ENCODE measurements at places on chromosomes 16 and 17.

DNA sequence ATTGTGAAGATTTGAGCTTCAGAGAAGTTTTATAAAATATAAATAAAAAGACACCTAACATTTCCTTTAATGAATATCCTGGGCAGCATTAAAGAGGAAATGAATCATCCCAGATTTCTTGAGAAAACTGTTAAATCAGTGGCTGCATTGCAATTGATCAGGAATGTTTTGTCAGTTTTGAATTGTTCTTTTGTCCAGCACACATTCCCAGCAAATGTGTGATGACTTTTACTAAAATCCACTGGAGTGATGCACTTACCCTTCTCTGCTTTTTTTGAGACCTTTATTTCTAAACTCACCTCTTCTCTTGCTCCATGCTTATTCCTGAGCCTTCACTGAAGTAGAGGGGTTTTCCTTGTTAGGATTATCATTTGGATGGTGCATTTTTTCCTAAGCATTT lies 1307.2 kb downstream of the CDH8 start:
- no peak for DNase-seq

GRCh38 chr17:17824119-17824782 lies 12.5 kb downstream of the SREBF1 start:
- DNase-seq, result no peak

DNA sequence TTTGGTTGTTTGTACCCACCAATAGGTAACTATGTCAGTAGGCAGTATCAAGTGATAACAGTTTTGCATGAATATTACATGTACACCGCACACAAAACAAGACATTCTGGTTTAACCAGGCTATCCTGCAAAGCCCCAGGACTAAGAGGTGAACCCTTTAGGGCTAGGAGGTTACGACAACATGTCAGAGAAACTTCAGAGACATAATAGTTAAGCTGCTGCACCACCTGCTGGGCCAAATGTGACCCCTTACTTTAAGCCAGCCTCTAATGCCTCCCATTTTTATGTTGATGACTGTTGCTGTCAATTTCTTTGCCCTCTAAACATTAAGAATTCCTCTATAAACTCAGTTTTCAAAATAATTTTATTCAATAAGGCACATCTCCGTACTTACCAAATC lies 15.4 kb downstream of the SRP68 start:
- no peak for DNase-seq

- DNase-seq, result no peak
Measured at GRCh38 chr17:74089869-74090464, 113.5 kb upstream of the RPL38 start.

- DNase-seq, result no peak
Measured at GRCh38 chr17:39235555-39236449, 10.1 kb upstream of the STAC2 start.

DNA sequence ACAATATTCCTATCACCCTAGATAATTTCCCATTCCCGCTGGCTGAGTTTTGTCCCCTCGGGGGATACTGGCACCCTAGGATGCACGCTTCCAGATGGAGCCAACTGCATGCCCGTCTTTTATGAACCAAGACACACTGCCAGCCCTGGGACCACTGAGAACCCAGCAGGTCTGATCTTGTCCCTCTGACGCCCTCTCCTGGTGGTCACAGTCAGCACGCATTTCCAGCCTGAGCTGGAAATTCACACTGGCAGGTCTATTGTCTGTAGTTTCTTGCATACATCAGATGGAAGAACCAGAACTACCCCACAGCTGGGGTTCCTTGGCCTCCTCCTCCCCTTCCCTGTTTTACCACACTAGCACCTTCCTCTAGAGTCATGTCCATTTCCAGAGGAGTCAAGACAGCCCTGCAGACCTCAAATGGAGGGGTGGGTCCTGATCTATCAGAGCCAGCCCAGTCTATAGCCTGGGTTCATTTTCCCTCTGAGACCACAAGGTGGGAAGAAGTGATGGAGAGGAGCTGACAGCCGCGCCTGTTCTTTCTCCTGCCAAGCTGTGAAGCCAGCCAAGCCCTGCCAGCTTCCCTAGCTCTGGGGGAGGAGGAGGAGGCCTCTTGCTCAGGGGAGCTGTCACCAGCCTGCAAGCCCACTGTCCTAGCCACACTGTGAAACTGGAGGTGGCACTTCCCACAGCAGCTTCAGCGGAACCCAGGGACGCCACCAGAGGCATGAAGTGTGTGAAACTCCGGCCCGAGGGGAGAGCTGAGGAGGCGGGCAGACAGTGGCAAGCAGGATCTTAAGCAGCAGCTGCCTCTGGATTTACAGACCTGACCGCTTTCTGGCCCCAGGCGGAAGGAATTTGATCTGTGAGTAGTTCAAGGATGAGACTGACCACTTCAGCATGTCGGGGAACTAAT lies 29.3 kb downstream of the MXRA7 start:
- DNase-seq, result peak; percentile 20

DNA sequence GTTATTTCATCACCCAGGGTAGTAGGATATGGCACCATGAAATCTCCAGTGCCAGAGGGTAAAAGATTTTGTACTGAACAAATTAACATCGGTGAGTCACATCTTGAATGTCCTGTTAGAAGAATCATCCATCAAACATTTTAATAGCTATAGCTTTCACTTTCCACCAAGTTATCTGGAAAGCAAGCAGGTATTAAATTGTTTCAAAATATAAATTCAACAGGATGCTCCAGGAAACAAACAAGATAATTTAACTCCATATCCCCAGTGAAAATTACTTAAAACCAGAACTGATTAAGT lies 2.4 kb downstream of the VEZF1 start:
- no peak for DNase-seq

DNA sequence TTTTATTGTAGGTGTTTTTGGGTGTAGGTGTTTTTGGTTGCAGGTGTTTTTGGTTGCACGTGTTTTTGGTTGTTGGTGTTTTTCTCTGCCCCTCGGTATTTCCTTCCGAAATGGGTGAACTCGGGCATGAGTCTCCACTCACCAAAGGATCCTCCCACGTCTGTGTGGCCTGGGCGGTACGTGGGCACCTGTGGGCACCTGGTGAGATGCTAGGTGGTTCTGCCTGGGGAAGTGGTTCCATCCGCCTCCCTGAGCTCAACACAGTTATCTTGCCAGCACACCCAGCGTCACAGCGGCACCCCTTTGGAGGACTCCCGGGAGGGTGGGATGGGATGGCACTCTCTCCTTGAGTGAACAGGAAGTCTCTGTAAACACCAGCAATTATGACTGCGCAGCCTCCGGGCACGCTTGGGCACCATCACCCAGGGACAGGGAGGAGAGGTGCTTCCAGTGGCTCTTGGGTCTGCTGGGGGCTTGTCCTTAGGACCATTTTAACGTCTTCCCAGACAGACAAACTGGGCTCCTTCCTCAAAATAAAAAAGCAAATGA lies 29.8 kb downstream of the COX4I1 start:
- no peak for DNase-seq

DNA sequence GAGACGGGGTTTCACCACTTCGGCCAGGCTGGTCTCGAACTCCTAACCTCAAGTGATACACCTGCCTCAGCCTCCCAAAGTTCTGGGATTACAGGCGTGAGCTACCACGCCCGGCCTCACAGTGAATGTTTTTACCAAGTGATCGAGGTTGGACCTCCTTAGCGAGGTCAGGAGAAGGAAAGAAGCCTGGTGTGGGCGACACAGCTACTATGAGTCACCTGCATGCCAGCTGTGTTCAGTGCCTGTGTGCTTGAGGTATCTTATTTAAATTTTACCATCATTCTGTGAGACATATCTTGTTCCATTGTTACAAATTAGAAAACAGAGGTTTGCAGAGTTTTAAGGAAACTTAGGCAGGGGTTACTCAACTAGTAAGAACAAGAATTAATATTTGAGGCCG lies 174.8 kb upstream of the DYNLRB2 start:
- DNase-seq, result no peak

- no peak for DNase-seq
Measured at GRCh38 chr17:56597495-56597990, 4.0 kb downstream of the NOG start.

DNA sequence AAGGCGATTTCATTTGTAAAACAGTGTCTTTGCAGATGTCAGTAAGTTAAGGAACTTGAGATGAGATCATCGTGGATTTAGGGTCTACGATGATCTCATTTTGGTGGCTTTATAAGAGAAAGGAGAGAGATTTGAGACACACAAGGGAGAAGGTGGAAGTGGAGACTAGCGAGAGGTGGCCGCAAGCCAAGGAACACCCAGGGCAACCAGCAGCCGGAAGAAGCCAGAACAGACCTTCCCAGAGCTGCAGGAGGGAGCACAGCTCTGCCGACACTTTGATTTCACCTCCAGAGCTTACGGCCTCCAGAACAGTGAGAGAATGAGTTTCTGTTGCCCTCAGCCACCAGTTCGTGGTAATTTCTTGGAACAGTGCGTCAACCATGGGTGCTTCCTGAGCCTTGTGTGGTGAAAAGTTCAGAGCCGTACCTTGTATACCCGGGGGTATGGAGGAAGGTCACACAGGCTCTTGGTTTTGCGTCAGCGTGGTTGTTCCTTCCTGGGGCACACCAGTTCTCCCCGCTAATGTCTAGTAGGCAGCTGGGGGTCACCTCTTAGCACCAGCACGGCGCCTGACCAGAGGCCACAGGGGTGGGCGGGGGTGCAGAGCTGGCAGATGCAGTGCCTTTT lies 12.9 kb upstream of the SEC14L1 start:
- DNase-seq, result no peak

DNA sequence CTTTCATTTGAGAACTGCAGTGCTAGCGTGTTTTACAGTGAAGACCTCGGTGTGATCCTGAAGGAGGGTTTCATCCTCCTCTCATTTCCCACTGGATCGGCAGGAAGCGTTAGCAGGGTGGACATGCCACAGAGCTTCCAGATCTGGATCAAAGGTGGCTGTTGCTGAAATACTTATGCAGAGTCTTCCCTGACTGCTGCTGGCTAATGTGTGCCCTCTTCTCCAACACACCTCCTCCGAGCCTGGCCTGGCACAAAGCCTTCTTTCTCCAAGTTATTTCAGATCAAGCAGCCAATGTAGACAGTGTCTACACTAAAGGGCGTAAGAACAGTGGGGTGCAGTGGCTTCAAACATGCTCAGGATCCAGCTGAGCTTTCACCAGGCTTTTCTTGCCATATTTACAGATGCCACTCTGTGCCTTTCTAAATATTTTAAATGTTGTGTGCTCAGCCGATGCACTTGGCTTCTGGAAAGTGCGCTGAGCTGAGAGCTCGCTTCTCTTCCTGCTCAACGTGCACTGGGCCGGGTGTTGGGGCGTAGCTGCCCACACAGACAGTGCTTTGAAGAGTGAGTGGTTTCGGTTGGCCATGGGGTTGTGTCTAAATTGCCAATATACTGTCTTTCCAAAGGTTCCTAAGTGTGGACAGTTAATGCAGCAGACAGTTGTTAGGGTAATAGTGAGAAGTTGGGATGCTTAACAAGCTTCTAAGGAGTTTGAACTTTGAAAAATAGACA lies 2.1 kb downstream of the ZNF750 start:
- DNase-seq, result no peak

GRCh38 chr16:3610698-3611145 lies 684 bp downstream of the SLX4 start:
- DNase-seq, result no peak

GRCh38 chr16:72369274-72369673 lies 197.3 kb upstream of the PMFBP1 start:
- no peak for DNase-seq
